Fibroblast of upper back skin (primary cell): ENCODE measurements at places on chromosomes 12 and 14.

- DNase-seq = peak; percentile 75
Observed at GRCh38 chr14:51979088-51979709, 10.1 kb upstream of the RTRAF start.

DNA sequence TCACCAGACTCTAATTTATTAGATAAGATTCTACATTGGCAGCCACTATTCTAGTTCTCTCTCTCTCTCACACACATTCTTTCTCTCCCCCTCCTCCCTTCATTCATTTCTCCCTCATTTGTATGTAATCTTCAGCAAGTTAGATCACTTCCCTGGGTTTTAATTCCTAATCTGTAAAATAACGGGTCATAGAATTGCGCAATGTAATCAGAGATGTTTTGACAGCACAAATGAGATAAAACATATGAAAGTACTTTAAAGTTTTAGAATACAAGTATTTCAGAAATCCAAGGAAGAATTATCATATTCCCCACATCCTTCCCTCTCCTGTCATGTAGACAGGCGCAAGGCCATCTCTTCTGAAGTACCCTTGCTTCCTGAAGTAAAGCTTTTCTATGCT lies 21.7 kb downstream of the STYK1 start:
- no peak for DNase-seq

DNA sequence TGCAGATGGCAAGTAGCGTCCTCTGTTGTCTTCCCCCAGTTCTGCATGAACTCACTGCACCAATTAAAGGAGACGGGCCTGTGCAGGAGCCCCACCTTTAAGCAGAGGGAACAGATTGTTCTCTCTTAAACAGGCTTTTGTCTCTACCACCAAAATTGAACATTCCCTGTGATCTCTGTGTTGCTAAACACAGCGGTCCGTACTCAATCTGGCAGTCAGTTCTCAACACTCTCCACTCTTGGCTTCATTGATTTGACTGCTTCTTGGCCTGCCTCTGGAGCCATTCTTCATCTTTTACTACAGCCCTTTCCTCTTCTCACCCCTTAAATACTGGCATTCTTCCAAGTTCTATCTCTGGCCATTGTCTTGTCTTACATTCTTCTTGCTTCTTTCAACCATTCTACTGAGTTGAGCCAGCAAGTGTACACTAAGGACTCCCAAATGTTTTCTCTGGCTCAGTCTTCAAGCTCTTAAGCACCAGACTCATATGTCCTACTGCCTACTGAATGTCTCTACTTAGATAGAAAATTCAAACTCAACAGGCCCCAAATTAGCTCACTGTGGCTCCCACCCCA lies 8.0 kb upstream of the NT5DC3 start:
- no peak for DNase-seq

GRCh38 chr12:107441665-107442300 lies 243.8 kb upstream of the PWP1 start:
- DNase-seq = peak; percentile 41

DNA sequence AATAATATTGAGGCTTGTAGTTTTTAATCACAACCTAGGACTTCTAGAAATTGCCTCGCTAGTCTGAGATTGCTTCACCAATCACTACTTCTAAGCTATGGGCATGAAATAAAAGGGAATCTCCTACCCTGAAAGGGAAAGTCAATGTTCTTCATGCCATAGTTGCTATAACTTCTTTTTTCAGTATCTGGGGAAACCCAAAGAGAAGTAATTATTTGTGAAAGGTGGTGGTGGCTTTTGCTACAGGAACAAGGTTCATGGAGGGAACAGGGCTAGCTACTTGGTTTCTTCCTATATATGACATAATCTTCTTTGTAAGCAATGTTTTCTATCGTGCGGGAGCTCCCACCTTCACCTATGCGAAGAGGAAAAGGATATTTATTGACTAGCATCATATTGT lies 61.6 kb upstream of the DNM1L start:
- DNase-seq = no peak

GRCh38 chr12:32454075-32454474 lies 54.7 kb downstream of the FGD4 start:
- peak; percentile 43 for DNase-seq

DNA sequence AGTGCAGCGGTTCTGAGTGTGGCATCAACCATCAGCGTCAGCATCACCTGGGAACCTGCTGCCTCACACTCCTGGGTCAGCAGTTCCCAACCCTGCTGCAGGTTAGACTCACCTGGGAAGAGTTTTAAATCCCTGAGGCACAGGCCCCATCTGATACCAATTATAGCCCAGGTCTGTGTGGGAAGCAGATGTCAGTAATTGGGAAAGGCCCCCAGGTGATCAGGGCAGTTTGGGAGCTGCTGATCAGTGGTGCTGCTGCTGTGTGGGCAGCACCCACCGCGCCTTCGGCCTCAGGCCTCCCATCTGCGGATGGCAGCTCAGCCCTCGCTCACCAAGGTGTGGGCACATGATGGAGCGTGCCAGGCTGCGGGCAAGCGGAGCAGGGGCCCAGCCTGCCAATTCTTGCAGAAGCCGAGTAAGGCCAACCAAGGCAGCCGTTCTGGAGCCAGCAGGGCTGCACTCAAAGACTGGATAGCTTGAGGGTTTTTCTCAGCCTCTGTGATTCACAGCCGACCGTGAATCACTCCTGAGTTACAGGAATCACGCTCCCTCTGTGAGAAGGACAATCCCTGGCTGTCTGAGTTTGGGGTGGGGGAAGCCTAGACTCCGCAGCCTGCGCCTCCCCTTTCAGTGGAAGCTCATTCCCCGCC lies 155.6 kb upstream of the SFSWAP start:
- DNase-seq = peak; percentile 1

- peak; percentile 39 for DNase-seq
Observed at GRCh38 chr12:68180792-68181744, 21.5 kb upstream of the IFNG start.
